ENCODE measurements at places on chromosomes 3 and 15.

- no peak for DNase-seq
These were observed 9.4 kb downstream of the SENP2 start for GRCh38 chr3:185595526-185595925.

GRCh38 chr3:179309225-179310078 is 13.4 kb upstream of the ZNF639 start:
- DNase-seq = no peak

DNA sequence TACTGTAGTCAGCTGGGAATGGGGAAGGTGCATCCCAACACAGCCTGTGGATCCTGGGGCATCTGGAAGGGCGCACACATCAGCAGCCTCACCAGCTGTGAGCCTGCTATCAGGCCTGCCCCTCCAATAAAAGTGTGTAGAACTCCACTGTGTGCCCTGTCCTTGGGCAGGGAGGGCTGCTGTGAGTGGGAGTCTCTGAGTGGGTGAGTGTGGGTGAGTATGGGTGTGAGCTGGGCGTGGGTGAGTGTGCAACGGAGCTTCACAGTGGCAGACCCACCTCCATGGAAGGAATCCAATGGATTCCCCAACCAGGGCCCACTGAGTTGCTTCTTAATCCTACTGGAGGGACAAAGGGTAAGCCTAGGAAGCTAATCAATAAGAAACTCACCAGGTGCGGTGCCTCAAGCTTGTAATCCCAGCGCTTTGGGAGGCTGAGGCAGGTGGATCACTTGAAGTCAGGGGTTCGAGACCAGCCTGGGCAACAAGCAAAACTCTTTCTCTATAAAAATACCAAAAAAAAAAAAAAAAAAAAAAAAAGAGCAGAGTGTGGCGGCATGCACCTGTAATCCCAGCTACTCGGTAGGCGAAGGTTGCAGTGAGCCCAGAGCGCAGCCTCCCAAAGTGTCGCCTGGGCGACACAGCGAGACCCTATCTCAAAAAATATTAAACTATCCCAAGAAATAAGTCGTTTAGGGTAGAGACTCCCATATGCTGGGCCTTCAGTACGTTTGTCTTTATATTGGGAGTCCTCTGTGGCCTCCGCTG is 555 bp upstream of the RCCD1 start:
- DNase-seq = no peak

DNA sequence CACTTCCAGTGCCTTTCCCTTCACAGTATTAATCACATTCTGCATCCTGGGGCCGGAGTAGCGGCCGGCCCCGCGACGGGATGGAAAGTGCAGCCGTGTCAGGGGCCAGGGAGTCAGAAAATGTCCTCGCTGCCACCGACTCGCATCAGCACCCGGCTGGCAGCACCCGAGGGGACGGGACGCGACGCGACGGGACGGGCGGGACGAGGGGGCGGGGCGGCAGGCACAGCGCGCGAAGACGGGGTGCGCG is 353 bp downstream of the ATG3 start:
- DNase-seq = no peak

DNA sequence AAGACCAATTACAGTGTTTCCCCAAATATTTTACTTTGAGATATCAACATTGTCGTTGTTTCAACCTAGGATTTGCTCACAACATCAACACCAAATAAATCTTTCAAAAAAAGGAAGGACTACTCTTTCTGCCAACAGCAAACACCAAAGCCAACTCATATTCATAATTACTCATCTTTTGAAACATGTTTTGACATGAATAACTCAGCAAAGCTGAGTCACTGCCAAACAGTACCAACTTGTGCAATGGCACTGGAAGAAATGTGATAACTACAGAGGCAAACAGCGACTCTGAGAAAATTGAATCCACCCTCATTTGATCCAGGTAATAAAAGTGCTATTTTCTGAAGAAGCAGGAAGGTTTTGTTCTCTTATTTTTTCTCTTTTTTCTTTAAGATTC is 67.2 kb downstream of the PEX5L start:
- DNase-seq = no peak

- no peak for DNase-seq
These were observed 71.0 kb downstream of the RPL22L1 start for GRCh38 chr3:170799009-170799408.

DNA sequence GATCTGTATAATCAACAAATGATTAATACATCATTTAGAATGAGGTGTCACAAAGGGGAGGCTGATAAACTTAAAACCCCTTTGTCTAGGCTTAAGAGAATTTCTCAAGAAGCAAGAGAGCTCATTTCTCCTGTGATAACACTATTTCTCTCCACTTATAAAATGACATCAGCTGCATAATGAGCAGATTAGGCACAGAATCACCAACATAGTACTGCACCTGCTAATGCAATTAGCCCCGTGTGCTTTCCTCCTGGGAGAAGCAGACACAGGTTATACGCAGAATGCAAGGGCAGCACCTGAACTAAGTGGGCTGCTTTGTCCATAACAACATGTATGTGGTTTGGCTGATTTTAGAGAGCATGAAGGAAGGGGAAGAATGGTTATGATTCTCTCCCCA is 515.3 kb upstream of the CFAP20DC start:
- DNase-seq = no peak

DNA sequence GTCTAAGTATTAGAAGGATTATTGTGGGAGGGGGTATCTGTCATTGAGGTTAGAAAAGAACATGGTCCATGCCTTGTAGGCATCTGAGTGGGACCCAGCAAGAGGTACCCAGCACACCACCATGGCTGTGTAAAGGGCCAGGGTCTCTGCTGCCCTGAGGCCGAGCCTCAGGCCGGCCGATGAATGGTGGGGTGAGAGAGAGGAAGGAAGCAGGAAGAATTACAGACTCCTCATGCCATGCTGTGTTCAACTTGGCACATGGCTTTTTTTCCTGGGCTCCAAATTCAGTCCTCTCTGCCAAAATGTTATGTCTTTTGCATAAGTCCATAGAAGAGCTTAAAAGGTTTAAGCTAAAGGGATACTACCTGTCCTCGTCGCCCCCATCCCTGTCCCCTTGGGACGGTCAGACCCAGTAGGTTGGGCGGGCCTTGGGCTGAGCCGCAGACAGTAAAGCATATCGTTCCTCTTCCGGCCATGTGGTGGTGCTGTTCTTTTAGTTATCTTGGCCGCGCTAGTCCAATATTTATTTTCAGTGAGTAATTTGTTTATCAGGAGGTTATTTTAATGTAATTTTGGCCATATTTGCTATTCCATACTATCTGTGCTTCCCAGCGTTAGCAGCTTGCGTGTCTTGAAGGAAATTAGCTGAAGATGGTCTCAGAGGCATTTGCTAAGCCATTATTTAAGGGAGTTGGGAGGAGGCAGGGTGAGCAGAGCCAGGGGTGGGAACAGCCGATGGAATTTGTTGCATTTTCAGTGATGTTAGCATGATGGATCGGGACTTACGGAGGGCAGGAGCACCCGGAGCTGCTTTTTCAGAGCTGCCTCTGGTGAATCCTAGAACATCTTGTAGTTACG is 152.4 kb downstream of the AGBL1 start:
- no peak for DNase-seq

DNA sequence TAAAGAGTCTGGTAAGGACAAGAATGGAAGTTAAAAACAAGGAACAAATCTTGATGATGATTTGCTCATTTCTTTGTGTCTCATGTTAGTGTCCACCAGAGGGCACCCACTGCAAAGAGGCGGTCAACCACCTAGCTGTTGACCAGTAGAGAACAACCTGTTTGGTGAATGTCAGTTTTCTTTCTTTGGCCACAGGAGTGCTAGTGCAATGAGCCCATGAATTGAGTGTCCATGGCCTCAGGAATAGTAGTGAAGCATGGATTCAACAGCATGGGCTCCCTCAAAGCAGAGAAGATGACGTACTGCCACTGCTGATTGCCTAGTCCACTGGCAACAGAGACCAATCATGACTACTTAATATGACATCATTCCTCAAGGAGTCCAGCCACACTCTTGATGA is 10.7 kb upstream of the CNTN6 start:
- no peak for DNase-seq

DNA sequence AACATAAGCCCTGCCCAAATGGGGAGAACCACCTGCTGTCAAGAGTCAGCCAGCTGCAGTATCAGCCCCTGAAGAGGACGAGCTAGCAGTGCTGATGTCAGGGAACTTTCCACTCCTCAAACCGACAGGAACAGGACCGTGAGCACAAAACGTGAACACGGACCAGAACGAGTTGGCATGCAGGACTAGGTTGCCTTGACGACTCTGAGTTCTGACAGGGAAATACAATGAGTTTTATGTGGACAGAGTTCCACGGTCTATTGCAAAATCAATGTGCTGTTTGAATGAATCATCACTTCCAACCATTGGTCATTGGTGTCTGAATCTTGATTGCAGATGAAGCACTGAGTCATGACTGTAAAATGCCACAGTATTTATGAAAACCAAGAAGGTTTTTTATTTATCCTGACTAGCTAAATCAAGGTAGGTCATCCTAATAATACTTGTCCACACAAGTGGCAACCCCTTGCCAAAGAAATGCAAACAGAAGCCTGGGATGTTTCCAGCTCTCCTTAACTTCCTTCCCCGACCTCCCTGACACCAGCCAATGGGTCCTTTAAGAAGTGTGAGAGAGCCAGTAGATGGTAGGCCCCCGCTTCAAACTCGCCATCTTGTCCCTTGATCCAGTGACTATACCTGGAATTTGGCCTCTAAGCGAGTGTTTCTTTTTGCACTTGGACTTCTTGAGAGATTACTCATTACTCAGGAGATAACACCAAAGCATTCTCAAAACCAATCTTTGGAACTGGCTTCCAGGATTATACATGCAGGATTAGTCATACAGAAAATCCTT is 119.6 kb downstream of the ASB7 start:
- DNase-seq = no peak

GRCh38 chr3:157063926-157064325 is 96.0 kb downstream of the CCNL1 start:
- DNase-seq = no peak

DNA sequence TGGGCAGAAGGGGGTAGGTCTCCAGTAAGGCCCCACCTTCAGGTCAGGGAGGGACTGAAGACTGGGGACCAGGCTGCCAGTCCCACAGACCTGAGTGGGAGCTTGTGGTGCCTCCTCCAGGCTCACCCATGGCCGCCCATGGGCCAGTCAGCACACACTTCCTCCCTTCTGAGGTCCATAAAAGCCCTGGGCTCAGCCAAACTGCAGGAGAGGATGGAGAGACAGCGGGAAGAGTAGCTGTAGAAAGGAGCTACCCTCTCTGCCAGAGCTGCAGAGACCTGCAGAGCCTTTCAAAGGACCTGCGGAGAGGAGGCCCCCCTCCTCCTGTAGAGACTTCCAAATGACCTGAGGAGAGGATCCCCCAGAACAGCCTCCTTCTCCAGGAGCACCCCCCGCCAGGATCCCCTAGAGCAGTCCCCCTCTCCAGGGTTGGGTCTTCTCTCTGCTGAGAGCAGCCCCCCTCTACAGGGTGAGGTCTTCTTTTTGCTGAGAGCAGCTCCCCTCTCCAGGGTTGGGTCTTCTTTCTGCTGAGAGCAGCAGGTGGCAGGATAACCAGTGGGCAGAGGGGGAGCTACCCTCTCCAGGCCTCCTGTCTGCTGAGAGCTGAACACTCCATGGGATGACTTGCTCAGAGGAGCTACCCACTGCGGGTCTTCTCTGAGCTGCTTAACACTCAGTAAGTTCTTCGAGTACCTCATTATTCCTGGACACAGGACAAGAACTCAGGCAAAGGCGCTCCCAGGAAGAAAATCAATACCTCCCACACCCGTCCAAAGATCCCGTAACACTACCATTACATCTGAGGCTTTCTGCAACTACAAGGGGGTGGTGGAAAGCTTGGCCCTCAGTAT is 5.0 kb upstream of the SKIC8 start:
- DNase-seq = no peak

DNA sequence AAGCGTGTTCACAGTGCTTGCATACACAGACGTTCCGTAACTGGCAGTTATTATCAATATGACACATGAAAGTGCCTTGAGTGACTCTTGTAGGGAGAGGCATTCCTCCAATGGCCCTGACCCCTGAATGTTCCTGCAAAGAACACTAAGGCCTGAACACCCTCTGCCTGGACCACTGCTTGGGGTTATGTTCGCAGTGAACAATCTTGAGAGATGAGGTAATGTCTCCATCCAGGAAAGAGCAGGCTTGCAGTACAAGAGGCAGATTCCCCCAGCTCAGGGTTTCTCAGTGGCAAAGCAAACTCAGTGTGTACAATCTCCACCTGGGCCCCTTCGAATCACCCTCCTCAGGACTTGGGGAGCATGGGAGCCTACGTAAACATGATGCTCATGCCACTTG is 324.6 kb downstream of the MAGI1 start:
- DNase-seq = no peak

- no peak for DNase-seq
These were observed 192.9 kb downstream of the PLCL2 start for GRCh38 chr3:17077606-17078005.

DNA sequence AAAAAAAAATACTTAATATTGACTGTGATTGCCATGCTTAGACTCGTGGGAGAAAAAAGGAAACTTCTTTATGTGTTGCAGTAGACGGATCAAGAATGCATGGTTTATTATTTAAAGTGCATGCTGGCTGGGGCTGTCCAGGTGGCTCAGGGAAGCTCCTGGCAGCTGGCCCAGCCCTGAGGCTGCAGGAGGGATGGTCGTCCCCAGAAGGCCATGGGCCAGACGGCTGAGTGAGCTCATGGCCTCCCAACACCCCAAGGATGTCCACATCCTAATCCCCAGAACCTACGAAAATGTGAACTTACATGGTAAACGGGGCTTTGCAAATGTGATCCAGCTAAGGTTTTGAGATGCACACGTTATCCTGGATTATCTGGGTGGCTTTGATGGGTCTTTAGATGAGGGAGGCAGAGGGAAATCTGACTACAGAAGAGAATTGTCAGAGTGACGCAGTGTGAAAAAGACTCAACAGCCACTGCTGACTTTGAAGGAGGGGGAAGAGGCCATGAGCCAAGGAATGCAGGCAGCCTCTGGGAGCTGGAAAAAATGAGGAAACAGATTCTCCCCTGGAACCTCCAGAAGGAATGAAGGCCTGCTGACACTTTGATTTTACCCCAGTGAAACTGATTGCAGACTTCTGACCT is 29.8 kb downstream of the ADAMTS17 start:
- DNase-seq = no peak

DNA sequence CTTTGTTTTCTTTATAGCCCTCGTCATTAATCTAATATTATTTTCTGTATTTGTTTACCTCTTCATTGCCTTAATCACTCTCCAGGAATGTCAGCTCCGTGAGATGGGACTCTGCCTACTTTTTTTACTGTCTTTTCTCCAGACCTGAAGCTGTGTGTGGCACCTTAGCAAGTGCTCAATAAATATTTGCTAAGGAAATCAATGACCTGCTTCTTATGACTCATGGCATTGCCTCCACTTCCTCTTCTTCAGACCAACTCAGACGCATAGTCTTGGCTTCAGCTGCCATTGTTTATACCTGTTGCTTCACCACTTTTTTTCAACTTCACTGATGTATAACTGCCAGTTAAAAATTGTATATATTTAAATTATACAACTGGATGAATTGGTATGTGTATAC is 218.5 kb upstream of the CMC1 start:
- DNase-seq = no peak
